Skeletal muscle tissue (tissue), 5 donors: ENCODE measurements at places on chromosomes 2 and 18. TPM values are rescaled to one million over a fixed set of nuclear protein-coding genes. Genes with fewer than 3 reads are reported as not detected.

KCNK3 gene
- total RNA-seq = 0.52 TPM

POTEJ gene
- total RNA-seq = not detected

FBXO15 gene
- total RNA-seq = 1.0 TPM

CNGA3 gene
- 0.52 TPM for total RNA-seq

DYTN gene
- total RNA-seq = not detected

TMEM198 gene
- 2.1 TPM for total RNA-seq

RABL2A gene
- total RNA-seq = 8.9 TPM

IL1RN gene
- not detected for total RNA-seq

TWIST2 gene
- 6.8 TPM for total RNA-seq

C2orf80 gene
- total RNA-seq = not detected

ZNF407 gene
- total RNA-seq = 15.1 TPM

TRPM8 gene
- not detected for total RNA-seq

NXPH2 gene
- total RNA-seq = 9.4 TPM

PSMA8 gene
- total RNA-seq = not detected

LYG2 gene
- not detected for total RNA-seq

ELOA2 gene
- total RNA-seq = not detected

NETO1 gene
- not detected for total RNA-seq

RTP5 gene
- not detected for total RNA-seq

GPR17 gene
- total RNA-seq = 1.0 TPM

SLC35F6 gene
- 7.8 TPM for total RNA-seq

EIF2B4 gene
- 18.3 TPM for total RNA-seq

ATP5F1A gene
- 584 TPM for total RNA-seq

MC4R gene
- 0.52 TPM for total RNA-seq

CD8B gene
- 1.0 TPM for total RNA-seq

FEV gene
- not detected for total RNA-seq

MAP3K19 gene
- total RNA-seq = not detected

C18orf63 gene
- not detected for total RNA-seq

RBKS gene
- 2.1 TPM for total RNA-seq

AOX1 gene
- 2.1 TPM for total RNA-seq

SERPINB4 gene
- total RNA-seq = not detected

TEKT4 gene
- total RNA-seq = under 0.01 TPM

ZNG1B gene
- total RNA-seq = 19.8 TPM

COPS9 gene
- total RNA-seq = 115 TPM

ERMN gene
- 0.52 TPM for total RNA-seq

FAM117B gene
- total RNA-seq = 2.1 TPM

TSPYL6 gene
- not detected for total RNA-seq

GPR45 gene
- total RNA-seq = not detected

SPP2 gene
- total RNA-seq = not detected

IL1R2 gene
- total RNA-seq = 0.52 TPM

IKZF2 gene
- total RNA-seq = 4.2 TPM

SULT1C4 gene
- total RNA-seq = 12.5 TPM

ST8SIA3 gene
- total RNA-seq = not detected

TEX44 gene
- not detected for total RNA-seq

ZNF521 gene
- total RNA-seq = 40.2 TPM
